ENCODE measurements at places on chromosomes 1 and 21. TPM values are rescaled to one million over a fixed set of nuclear protein-coding genes. Genes with fewer than 3 reads are reported as not detected.

The ACOT11 gene
- total RNA-seq = 25.7 TPM

The SH3D21 gene
- total RNA-seq = 18.3 TPM

GRCh38 chr21:43884012-43884860, 19.2 kb downstream of the AGPAT3 start:
- peak; percentile 88 for DNase-seq

The USP25 gene
- total RNA-seq = 26.0 TPM

DNA sequence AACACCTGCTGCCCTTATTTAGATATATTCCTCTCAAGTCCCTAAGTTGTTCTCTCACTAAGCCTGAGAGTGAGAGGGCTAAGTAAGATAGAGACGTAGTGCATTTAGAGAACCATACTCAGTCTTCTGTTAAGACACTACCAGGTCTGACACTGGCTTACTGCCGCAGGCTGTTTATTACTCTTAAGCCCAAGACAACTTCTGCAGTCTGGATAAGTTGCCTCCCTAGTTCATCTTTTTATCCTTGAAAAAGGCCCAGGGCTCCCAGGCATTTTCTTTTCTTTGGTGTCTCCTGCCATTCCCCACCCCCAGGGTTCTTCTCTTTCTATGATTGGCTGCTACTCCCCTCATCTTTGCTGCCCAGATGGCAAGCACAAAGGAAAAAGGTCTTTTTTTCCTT, 38.7 kb downstream of the CACHD1 start:
- DNase-seq = no peak

The LYST gene
- total RNA-seq = 14.1 TPM

GRCh38 chr1:52706941-52707926, 9.1 kb upstream of the COA7 start:
- DNase-seq = peak; percentile 73

GRCh38 chr1:160070243-160071163, 543 bp upstream of the KCNJ10 start:
- DNase-seq = peak; percentile 54

DNA sequence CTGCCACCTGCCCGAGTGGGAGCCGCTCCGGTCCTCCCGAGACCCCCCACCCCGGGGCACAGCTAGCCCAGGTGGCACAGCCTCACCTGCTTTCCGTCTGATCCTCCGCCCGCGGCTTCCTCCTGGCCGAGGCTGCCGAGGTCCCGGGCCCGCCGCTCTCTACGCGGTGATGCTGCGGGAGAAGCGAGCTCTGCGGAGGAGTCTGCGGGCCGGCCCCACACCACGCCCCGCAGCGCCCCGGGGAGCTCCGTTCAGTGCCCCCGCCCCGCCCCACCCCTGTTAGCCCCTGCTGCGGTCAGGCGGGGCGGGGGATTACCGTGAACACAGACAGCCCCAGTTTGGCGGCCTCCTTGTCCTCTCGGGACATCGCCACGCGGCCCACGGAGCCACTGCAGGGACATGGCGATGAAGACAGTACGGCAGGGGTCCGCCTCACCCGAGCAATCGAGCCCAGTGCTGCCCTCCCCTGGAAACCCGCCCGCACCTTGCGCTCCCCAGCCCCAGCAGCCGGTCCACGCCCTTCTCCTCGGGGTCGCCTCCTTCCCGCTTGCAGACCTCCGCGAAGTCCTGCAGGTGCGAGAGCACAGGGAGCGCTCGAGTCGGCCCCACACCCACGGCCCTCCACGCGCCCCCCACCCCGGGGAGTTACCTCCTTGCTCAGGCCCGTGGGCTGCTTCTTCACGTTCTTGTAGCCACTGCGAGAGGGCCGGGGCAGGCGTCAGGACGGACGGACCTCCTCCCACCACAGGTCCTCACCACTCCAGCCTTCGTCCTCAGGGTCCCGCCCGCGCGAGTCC, 933 bp downstream of the C1orf35 start:
- DNase-seq = peak; percentile 74

Measured in PC-9 (cell line).